ENCODE measurements at places on chromosomes 4 and X.

- no peak for DNase-seq
Observed at GRCh38 chrX:151151665-151152267, 24.6 kb upstream of the GPR50 start.

DNA sequence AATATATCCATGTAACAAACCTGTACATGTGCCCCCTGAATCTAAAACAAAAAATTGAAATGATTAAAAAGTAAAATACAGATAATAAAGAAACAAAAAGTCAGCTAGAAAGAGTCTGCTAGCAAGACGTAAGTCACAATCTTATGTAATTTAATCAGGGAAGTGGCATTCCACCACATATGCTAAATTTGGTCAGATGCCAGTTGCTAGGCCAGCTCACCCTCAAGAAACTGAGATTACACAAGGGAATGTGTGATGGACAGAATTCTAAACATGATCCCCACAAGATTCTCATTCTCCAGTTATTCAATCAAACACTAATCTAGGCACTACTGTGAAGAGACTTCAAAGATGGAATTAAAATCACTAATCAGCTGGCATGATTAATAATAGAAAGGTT is 689.3 kb downstream of the CENPC start:
- DNase-seq, result no peak

GRCh38 chr4:16505726-16506125 is 279.5 kb upstream of the TAPT1 start:
- DNase-seq, result no peak

DNA sequence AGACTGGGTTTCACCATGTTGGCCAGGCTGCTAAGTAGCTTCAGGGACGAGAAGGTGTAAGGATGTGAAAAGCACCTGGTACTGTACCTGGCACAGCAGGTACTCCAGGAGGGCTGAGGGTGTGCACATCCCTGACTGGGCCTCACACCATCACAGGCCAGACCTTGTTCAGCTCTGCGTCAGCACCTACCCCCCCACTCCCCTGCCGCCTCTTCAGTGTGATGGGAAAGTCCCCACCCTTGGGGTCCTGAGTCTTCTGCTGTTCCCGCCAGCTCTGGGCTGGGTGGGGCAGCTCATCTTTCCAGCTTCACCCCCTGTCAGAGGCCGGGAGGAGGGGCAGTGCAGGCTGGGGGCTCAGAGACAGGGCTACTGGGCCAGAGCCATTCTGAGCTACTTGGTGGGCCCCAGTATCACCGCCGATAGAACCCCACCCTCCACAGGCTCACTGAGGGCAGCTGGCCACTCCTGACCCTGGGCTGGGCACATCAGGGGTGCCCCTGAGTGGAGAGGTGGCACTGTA is 6.7 kb upstream of the SH3BP2 start:
- DNase-seq, result no peak

DNA sequence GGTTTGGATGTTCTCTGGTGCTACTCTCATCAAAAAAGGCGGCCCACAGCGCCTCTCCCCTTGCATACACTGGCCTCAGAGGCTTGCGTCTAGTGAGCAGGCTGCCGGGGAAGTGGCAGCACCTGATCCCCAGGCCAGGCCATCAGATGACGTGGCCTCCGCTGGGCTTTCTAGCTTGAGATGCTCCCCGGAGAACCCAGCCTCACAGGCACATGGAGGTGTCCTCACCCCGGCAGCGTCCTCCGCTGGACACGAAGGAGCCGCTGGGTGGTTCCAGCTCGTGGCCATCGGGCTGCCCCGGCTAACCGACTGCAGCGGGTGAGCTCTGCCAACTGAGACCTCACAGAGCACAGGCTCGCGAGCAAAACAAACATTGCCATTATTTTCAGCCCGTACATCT is 12.8 kb downstream of the IRAK1 start:
- no peak for DNase-seq

- DNase-seq, result no peak
Observed at GRCh38 chr4:69823481-69824186, 36.3 kb downstream of the SULT1E1 start.

DNA sequence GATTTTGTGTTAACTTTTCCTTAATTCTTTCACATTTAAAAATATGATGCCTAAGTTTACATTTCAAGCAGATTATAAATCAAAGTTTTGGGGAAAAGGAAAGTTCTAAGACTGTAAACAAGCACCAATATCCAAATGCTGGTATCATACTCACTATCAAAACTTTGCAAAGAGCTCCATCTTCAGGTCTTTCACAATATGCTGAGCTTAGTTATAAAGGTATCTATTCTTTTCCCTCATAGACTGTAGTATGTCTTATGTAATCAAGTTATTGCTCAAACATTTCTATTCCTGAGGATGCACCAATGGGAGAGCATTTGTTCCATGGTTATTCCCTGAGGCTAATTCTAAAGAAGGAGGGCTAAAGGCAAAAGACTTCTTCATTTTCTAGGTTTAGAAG is 207.9 kb upstream of the FAM241A start:
- no peak for DNase-seq

DNA sequence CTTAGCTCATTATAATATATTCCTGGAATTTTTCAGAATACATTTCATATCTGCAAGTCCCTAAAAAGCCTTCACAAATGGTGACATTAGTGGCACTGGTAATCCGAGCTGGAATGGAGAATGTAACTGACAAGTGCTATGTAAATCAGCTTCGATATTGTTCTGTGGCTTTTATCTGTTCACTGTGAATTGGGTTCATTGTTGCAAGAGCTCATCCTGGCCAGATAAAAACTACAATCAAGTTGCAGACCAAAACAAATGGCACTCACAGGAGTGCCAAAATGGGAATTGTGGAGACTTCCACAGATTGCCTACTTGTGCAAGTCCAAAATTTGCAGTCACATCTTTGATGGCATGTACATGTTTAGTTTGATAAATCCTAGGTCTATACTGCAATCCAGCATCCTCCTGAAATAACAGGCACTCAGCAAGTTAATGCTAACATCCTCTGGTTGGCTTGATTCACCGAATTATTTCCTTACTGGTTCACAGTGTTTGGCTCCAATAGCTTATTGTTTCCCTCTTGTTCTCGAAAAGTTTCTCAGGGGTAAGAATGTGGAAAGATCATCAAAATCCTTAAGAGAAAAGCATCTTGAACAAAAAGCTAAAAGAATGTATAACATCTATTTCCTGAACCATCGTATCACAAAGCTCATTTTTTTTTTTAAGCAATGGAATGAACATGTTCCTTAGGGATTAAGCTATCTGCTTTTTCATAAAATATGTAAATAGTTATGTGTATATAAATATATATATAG is 904.9 kb downstream of the CENPC start:
- DNase-seq, result no peak

DNA sequence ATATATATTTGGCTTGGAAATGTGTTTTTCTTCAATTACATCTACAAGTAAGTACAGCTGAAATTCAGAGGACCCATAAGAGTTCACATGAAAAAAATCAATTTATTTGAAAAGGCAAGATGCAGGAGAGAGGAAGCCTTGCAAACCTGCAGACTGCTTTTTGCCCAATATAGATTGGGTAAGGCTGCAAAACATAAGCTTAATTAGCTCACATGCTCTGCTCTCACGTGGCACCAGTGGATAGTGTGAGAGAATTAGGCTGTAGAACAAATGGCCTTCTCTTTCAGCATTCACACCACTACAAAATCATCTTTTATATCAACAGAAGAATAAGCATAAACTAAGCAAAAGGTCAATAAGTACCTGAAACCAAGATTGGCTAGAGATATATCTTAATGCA is 26.1 kb downstream of the NUDT6 start:
- no peak for DNase-seq

GRCh38 chrX:71107762-71108360 is 1.3 kb upstream of the CXorf65 start:
- no peak for DNase-seq

Measured in NCI-H1048 (cell line).